ENCODE measurements at places on chromosomes 7 and 10.
A peak's percentile ranks its signal among the peaks of the same experiment; 100 is the strongest.

GRCh38 chr7:32539919-32540531 lies 44.7 kb downstream of the AVL9 start:
- no peak for DNase-seq

GRCh38 chr10:120505866-120506265 lies 48.8 kb downstream of the PLPP4 start:
- no peak for DNase-seq

DNA sequence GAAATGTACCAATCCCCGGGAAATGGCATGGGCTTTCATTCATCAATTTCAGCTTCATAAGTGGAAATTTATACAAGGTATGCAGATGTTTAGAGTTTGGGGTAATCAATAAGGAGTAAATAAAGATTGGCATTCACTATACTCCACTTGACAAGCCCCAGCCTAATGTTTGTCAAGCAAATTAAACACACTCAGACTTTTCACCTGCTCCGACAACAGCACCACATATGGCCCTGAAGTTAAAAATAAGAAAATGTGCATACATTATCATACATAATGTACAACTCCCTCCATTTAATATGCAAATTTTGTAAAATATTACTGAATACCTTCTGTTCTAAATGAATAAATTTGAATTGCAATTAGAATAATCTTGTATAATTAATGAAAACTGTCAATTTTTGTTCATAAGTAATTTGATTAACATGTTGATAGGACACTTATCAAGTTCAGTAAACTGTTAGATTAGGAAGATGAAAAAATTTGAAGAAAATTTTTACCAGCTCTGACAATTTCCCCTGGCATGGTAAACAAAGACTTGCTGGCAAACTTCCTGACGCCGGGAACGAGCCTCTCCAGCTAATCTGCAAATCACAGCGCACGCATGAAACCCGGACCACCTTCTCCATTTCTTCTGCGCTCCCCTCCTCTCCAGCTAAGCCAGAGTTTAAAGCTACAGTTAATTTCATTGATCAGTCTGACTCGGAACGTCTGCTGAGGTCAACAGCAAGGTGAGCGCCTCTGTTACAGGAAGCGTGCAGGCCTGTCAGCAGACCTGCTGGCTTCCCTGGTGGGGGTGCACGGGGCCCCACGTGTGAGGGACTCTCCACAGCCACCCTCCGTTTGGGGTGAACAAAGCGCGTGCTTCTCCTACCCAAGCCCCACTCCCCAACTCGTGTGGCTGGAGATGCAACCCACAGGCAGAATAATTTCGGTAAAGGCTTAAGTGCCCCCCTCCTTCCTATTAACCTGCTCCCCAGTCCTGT lies 70.7 kb downstream of the EBF3 start:
- no peak for DNase-seq

- no peak for DNase-seq
These were observed 68.8 kb upstream of the IFRD1 start for GRCh38 chr7:112381311-112382091.

- no peak for DNase-seq
These were observed 4.0 kb upstream of the LEP start for GRCh38 chr7:128236924-128237586.

DNA sequence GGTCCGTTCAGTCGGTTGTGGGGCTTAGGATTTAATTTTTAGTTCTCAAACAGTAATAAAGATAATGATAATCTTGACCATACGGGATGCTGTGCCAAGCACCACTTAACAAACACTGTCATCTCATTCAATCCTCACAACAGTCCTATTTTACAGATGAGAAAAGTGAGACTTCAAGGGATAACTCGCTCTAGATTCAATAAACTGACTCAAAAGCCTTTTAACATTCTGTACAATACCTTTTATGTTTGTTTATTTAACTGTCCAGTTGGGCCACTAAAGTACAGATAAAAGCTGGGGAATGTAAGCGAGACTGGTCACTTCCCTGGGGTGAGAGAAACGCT lies 437 bp upstream of the CFAP69 start:
- no peak for DNase-seq

- no peak for DNase-seq
These were observed 51.0 kb downstream of the TCF7L2 start for GRCh38 chr10:113000876-113001598.

GRCh38 chr10:60495338-60496055 lies 105.8 kb upstream of the ANK3 start:
- DNase-seq = no peak

DNA sequence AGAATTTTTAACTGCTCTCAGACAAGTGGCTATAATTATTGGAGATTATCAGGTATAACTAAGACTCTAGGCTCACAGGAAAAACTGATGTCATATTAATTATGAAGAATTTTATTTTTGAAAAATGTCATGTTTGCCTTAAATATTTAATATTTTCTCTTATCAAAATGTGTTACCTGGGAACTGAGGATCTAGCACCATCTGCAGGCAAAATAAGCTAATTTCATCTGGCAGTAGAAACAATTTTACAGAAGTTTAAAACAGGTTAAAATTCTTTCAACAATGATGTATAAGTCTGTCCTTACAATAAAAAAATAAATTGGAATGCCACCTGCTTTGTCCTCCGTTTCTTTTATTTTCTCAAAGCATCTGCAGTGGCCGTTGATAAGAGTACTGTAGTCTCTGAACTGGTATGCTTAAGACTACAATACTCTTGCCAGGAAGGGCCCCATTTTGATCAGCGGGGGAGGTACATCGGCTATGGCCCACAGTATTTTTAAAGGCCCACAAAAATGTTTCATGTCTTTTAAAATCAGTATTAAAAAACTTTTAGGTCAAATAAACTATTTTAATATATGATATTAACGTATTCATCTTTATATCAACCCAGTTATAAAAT lies 81.3 kb downstream of the VWDE start:
- no peak for DNase-seq

GRCh38 chr7:52877240-52877639 lies 158.2 kb upstream of the POM121L12 start:
- DNase-seq = no peak

DNA sequence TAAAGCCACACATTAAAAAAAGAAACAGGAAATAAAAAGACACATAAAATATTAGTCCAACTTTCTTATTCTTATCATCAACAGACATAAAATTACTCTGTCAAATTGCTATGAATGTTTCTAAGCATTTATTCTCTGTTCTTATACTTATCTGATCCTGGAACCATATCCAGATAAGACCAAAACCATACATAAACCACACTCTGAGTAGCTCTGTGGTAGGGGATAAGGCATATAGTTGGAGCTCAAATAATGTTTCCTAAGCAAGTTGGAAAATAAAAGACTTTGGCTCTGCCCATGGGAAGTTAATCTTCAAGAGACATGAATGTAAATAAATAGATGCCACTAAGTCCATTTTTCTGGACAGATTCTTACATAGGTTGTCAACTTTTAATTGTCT lies 103.1 kb upstream of the PLXDC2 start:
- DNase-seq = no peak

DNA sequence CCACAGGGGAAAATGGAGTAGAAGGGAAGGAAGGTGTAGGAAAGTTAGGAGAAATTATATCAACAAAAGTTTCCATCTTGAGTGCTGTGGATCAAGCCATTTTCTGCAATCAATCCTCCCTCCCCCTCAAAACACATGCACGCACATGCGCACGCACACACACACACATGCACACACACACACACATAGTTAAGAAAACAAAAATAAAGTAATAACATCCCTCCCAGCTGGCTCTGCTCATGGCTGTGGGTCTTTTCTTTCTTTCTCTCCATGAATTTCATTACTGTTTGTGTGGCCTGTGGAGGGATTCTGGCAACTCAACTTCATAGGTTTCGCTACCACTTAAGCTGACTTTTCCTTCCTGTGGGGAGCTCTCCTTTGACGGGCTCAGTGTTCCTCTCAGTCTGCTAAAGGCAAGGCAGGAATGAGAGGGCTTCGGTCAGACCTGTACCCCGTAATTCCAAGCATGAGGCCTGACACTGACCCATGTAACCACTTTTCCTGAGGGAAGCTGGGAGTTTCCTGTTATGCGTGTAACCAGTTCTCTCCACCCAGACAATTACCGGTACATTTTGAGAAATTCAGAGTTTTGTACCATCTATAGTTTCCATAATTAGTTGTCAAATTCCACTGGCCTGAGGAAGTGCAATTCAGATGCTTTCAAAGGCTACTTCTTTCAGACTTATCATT lies 79.8 kb downstream of the ZNF92 start:
- DNase-seq = no peak

DNA sequence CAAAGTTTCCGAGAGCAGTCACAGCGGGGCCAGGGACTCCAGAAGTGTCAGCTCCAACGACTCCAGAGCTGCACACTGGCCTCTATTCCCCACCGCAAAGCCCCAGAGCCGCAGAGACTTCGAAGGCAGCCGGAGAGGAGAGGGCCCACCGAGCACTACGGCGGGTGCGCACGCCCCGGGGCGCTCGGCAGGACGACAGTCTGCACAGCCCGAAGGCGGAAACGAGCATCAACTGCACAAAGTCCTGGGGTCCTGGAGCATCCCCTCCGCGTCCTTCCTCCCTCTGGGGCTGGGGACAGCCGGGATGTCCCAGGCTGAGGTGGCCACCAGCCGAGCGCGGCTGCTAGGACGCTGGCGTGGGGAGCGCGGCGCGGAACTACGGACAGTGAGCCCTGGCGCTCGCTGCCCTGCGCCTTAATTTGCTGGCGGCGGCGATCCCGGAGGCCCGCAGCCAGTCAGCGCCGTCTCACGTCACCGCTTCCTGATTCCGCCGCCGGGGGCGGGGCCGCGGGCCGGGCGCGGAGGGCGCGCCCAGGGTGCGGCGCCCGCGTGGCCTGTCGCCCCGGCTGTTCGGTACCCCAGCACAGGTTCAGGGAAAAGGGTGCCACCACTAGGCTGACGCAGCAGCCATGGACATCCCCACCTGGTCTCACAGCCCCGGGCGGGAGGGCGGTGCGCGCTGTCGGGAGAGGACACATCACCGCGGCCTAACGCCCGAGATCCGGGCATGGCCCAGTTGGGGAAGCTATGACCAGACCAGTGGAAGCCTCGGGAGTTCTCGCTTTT lies at the start of gene TBX20:
Gene TBX20 (minus strand): TSS at position 391 of the 786 bp plus-strand sequence. CDS start 480 bp downstream, outside the sequence.
- DNase-seq = peak; percentile 61

- no peak for DNase-seq
These were observed 35.0 kb upstream of the LRRC18 start for GRCh38 chr10:48974510-48975156.

DNA sequence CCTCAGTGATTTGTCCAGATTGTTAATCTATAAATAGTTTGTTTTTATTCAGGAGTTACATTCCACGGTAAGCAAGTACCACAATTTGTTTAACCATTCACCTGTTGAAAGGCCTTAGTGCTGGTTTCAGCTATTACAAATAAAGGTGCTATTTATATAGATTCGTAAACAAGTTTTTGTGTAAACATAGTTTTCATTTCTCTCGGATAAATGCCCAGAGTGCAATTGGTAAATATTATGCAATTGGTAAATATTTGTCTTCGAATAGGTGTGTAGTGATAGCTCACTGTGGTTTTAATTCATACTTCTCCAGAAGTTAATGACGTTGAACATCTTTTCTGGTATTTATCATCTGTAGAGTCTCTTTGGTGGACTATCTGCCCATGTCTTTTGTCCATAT lies 76.4 kb upstream of the RSU1 start:
- no peak for DNase-seq

GRCh38 chr7:55140221-55140940 lies 121.6 kb downstream of the EGFR start:
- no peak for DNase-seq

- DNase-seq = no peak
These were observed 178.4 kb upstream of the TARP start for GRCh38 chr7:38451840-38452239.

DNA sequence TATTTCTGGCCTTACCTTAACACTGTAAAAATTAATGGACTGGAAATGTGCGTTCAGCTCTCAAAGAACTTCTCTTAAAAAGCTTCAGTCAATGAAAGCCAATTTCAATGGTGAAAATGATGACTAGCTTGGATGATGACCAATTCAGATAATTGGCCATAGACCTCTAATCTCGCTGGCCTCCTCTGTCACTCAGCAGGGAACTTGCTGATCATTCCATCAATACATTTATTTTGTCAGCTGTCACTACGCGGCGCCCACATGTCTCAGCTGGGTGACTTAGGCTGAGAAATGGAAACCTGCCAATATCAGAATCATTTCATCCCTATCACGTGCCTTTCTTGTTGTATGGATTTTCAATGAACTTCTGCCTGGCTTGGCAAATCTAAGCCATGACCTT lies 673.0 kb upstream of the AUTS2 start:
- no peak for DNase-seq

GRCh38 chr7:83701736-83702135 lies 52.8 kb upstream of the SEMA3E start:
- DNase-seq = no peak

- no peak for DNase-seq
These were observed 135.5 kb upstream of the IMMP2L start for GRCh38 chr7:111697771-111698170.

- no peak for DNase-seq
These were observed 12.2 kb upstream of the BMPR1A start for GRCh38 chr10:86744067-86744725.

GRCh38 chr7:21868576-21868850 lies 77.2 kb downstream of the CDCA7L start:
- DNase-seq = no peak

DNA sequence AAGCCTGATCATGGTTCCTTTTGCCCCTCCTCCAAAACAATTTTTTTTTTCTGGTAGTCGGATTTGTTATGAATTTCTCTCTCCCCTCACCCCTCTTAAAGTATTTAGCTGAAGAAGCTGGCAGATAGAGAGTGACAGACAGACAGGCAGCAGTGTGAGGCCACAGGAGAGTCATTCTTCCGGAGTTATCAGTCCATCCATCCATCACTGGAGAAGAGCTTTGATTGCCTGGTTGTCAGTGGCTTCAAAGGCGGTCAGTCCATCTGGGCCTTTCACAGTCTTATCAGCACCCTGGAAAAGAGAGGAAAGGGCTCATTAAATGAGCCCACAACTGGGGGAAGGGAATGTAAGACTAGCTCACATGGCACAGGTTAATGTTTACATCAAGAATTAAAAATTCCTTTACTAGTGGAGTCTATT lies 47.4 kb downstream of the MTPN start:
- DNase-seq = no peak

DNA sequence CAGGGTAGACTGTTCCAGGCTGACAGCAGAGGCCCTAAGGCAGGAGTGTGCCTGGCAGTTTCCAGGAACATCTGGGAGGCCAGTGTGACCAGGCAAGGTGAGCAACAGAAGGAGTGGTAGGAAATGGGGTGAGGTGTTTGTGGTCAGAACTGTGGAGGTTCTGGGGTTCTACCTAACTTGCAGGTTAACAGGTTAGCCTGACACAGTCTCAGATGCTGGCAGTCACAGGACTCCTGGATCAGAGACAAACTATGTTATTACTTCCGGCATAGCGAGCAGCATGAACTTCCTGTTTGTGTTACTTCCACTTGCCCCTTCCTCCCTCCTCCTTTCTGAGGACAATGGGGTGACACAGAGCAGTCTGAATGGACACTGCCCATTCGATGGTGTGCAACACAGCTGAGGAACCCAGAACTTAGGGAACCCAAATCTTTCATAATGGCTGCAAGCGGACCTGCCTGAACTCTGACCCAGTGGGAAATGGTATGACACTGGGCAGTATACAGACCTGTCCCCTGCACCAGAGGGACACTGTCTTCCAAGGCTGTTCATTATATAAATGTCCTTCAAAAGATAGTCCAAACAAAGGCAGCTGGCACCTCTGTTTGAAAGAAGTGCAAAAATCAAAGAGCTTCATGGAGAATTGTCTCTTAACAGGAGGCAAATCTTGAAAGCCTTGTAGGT lies 3.9 kb upstream of the SAR1A start:
- DNase-seq = peak; percentile 20
